ENCODE measurements at places on chromosomes 11 and 22.

GRCh38 chr11:66267039-66267378 is 1.4 kb upstream of the RAB1B start:
- DNase-seq, result no peak

- peak; percentile 69 for DNase-seq
Observed at GRCh38 chr11:15650105-15650938, 535.6 kb downstream of the INSC start.

DNA sequence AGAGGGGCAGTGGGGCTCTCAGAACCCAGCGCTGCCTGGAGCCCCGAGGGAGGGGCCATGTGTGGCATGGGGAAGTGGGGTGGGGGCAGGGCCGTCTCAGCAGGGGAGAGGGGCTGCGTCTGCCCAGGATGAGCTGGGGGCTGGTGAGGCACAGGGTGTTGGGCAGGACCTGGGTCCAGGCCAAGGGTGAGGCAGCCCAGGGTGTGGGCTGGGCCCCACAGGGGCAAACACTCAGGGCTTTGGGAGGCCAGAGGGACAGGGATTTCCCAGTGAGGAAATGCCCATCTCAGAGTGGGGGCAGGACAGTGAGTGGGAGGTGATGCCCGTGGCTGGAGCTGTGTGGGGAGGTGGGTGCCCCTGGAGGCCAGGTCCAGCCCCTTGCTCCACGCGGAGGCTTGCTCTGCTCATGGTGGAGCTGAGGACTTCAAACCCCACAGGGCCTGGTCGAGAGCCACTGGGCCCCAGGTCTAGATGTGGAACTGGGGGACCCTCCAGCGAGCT is 5.4 kb downstream of the PLXNB2 start:
- DNase-seq, result no peak

- DNase-seq, result no peak
Observed at GRCh38 chr11:66012946-66013761, 1.3 kb downstream of the CST6 start.

GRCh38 chr11:103631841-103632240 is 404.6 kb upstream of the DDI1 start:
- no peak for DNase-seq
